SK-N-SH (cell line): ENCODE measurements at places on chromosomes 6 and 20. TPM values are rescaled to one million over a fixed set of nuclear protein-coding genes. Genes with fewer than 3 reads are reported as not detected.

MYLK4 gene
- polyA plus RNA-seq, result 0.16 and 0.18 TPM in 2 replicates

DNA sequence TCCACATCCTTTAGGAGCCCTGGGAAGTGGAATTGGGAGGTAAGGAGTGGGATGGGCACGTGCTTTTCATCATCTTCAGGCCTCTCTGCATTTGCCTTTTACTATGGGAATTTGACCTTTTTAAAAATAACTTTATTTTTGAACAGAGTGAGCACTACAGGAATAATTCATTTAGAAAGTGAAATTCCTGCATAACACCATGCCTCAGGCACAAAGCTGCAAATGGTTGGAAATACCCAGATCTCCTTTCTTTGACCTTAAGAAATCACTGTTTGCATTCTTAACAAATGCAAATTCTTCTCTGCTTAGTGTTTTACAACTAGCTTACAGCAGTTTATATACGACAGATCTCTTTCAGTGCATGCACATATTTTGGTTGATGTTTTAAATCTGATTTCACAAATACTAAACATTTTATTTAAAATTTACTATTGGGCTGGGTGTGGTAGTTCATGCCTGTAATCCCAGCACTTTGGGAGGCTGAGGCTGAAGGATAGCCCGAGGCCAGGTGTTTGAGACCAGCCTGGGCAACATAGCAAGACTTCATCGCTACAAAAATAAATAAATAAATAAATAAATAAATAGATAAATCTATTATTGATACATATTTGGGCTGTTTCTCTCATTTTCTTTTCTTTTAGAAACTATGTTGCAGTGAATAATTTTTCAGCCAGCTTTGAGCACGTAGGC is 24.5 kb downstream of the CST8 start:
- no peak for DNase-seq

DNA sequence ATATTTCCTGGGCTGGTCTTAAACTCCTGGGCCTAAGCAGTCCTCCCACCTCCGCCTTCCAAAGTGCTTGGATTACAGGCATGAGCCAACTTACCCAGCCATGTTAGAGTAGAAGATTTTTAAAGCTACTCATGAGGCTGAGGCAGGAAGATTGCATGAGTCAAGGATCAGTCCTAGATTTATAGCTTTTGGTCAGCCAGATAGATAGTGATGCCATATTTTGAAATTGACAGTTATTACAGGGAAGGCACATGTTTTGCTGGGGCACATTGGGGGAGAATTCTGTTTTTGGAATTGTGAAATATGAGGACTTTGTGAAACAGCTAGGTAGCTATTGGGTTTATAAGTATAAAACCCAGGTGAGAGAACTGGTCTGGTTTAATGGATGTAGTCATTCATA is 40.9 kb downstream of the DOP1A start:
- DNase-seq, result no peak

DNA sequence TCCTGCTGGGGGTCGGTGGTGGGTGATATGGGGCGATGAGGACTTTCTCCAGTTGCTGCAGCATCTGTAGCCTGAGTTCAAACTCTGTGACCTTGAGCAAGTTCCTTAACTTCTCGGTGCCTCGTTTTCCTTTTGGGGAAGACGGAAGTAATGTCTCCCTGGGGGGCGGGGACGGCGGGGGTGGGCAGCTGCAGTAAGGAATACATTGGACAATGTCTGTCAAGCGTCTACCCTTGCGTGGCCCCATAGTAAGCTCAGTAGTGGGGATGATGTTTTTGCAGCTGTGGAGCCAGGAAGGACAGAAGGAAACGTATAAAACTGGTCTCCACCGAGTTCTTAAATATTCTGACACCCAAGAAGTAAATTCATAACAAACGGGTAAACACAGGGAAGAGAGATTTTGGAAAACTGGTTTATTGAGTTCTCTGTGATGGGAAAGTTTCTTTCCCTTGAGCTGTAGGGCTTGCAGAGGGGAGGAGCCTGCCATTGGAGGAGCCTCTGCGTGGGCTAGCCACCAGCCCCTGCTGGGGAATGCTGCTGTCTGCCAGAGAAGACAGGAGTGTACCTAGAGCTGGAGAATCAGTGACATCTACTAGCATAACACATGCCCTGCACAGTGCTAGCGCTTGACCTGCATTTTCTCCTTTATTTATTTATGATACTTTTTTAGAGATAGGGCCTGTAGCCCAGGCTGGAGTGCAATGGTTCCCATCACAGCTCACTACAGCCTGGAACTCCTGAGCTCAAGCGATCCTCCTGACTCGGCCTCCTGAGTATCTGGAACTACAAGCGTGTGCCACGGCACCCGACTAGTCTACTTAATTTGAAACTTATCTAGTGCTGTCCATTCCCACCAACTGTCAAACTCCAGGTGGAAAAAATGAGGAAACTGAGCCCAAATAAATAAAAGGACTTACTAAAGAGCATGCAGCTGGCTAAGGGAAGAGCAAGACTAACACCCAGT is 1.2 kb upstream of the ACSS1 start:
- peak; percentile 49 for DNase-seq

DNA sequence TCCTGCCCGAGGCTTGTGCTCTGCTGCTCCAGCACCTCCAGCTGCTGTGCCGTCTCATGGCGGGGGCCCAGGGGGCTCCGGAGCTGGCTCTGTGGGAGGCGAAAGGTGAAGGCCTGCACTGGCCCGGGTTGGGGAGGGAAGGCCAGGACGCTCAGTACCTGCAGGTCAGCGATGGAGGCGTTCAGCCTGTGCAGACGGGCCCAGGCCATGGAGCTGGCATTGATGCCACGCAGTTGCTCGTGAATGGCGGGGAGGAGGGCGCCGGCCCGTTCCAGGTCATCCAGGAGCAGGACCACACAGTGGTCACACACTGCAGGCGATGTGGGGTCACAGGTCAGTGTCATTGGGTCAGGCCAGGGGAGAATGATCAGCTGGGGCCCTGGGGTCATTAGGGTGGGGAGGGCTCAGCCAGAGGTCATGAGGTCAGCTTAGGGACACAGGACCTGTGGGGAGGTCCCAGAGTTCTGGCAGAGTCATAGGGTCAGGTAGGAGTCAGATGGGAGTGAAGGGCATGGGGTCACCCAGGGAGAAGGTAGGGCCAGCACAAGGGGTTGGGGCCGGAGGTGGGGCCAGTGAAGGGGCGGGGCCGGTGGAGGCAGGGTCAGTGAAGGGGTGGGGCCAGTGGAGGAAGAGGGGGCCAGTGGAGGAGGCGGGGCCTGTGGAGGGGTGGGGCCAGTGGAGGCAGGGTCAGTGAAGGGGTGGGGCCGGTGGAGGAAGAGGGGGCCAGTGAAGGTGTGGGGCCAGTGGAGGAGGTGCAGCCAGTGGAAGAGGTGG is 18.0 kb downstream of the ADRM1 start:
- peak; percentile 82 for DNase-seq

- no peak for DNase-seq
These were observed 49.2 kb downstream of the PCNA start for GRCh38 chr20:5070570-5070969.

DNA sequence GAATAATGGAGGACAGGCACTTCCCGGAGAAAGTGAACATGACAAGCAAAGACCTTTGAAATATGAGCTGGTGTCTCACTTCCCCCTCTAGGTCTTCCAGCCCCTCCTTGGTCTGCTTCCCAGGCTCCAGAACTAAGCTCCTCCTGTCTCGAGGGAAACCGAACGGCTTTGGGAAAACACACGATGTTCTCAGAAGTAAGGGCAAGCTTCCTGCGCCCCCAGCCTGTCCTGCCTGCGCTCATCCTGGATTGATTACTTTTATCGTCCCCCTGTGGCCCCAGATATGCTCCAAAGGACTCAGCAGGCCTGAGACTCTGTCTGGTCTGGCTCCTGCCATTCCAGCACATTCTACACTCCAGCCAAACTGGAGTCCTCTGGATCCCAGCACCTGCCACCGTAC is 83.4 kb downstream of the ZNF217 start:
- DNase-seq, result no peak

- DNase-seq, result no peak
These were observed 21.7 kb downstream of the RIOK1 start for GRCh38 chr6:7411328-7411727.

DNA sequence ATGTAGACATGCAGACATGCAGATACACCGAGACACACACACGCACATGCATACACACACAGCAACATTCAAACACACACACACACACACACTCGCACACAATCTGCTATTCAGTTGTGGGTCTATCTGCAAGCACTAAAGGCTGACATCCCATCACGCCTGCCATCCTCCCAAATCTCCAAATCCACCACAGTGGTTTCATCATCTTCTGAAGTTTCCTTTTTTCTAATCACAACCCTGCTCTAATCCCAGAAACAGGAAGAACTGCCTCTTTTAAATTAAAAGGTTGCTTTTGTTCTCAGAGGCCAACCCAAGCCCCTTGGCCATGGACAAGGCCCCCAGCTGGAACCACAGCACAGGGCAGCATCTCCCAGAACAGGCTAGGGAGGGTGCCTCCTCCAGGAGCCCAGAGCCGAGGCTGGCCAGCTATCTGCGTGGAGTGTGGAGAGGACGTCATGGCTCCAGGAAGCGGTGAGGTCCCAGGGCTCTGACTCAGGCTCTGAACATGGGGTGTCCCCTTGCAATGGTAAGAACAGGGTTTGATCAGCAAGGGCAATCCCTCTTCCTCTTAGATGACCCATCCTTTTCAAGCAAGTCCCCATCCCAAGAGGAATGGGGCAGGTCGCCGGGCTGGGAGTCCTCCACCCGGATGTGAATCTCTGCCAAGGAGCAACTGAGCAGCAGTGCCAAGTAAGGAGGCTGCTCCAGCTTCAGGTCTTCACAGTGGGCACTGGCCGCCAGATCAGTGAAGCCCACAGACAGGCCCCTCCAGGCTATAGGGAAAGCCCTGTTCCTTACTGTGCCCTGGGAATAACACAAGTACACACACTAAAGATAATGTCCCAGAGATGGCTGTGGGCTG is 14.7 kb downstream of the FOXF2 start:
- DNase-seq, result no peak
